ENCODE measurements at places on chromosomes 12 and 14. TPM values are rescaled to one million over a fixed set of nuclear protein-coding genes. Genes with fewer than 3 reads are reported as not detected.

PLCZ1 gene
- not detected for total RNA-seq

ASB2 gene
- total RNA-seq = 14.9 TPM

CS gene
- total RNA-seq = 65.7 TPM

GRCh38 chr14:93133464-93133863 is 17.7 kb upstream of the ITPK1 start:
- H3K4me3 ChIP-seq = no peak overlapping the region
- H3K36me3 ChIP-seq = no peaks in the 10 kb centered on the region
- H3K27ac ChIP-seq = no peak overlapping the region
- no peak for DNase-seq
- no peaks in the 10 kb centered on the region for H3K27me3 ChIP-seq
- H3K4me1 ChIP-seq = peaks cover 6% of the 10 kb centered on the region

DNA sequence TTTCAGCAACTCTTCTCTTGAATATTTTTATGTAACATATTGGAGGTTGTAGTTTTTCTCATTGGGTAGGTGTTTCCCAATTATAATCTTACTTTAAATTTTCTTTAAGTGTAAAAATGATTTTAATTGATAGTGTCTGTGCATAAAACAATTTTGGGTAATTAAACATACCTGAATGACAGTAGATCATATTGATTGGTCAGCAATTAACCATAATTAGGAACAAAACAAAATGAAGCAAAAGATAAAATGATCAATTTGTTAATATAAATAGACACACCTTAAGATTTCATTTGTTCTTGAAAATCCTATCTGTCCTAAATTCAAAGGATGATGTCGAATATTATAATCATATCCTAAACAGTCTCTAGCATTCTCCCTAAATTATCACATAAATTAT is 468.3 kb downstream of the PDZRN4 start:
- no peak overlapping the region for H3K27ac ChIP-seq
- no peak for DNase-seq
- no peaks in the 10 kb centered on the region for H3K27me3 ChIP-seq
- H3K4me1 ChIP-seq = no peaks in the 10 kb centered on the region

GRCh38 chr12:131805421-131805820 is 22.8 kb upstream of the MMP17 start:
- H3K27me3 ChIP-seq = no peaks in the 10 kb centered on the region
- no peak overlapping the region for H3K4me3 ChIP-seq
- H3K27ac ChIP-seq = no peak overlapping the region
- H3K4me1 ChIP-seq = peaks cover 5% of the 10 kb centered on the region
- no peak for DNase-seq

All from SJSA1 (cell line).